ENCODE measurements at places on chromosomes 2 and 18. TPM values are rescaled to one million over a fixed set of nuclear protein-coding genes. Genes with fewer than 3 reads are reported as not detected.

Gene ADCYAP1
- total RNA-seq, result not detected

Gene EGR4
- not detected for total RNA-seq

Gene SNTG2
- total RNA-seq, result not detected

Gene PLGLB1
- total RNA-seq, result 0.38 TPM

Gene TP53I3
- 74.1 TPM for total RNA-seq

Gene SF3B1
- 216 TPM for total RNA-seq

Gene PCARE
- not detected for total RNA-seq

Gene FSHR
- total RNA-seq, result not detected

Gene NEU2
- not detected for total RNA-seq

Measured in GM23248 (cell line).